CD4-positive, alpha-beta memory T cell (primary cell): ENCODE measurements at places on chromosomes 16 and 17.

DNA sequence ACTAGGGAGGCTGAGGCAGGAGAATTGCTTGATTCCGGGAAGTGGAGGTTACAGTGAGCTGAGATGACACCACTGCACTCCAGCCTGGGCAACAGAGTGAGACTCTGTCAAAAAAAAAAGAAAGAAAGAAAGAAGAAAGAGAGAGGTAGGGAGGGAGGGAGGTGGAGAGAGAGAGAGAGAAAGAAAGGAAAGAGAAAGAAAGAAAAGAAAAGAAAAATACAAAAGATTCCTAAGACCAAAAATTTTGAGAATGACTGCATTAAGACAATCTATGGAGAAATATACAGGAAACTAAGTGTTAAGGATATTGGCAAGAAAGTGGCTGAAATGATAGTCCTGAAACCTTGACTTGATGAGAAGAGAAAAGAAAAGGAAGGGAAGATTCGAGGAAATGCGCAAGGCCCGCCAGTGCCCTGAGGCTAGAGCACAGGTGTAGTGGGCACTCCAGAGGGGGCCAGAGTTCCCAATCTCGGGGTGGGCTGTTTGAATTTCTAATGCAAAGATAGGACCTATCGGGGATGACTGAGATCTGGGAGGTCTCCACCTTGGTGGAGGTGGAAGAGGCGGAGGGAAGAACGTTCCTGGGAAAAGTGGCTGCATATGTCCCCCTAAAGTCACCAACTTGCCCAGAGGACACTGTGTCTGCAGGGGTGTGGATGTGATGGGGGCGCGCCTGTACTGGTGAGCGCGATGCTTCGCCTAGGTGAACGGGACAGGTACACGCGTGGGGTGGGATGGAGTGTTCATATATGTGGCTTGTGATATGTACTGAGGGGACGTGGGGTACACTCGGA lies 654 bp upstream of the SCNN1B start:
- DNase-seq, result no peak

- DNase-seq, result no peak
Observed at GRCh38 chr16:75038036-75038858, 39.4 kb downstream of the ZNRF1 start.

DNA sequence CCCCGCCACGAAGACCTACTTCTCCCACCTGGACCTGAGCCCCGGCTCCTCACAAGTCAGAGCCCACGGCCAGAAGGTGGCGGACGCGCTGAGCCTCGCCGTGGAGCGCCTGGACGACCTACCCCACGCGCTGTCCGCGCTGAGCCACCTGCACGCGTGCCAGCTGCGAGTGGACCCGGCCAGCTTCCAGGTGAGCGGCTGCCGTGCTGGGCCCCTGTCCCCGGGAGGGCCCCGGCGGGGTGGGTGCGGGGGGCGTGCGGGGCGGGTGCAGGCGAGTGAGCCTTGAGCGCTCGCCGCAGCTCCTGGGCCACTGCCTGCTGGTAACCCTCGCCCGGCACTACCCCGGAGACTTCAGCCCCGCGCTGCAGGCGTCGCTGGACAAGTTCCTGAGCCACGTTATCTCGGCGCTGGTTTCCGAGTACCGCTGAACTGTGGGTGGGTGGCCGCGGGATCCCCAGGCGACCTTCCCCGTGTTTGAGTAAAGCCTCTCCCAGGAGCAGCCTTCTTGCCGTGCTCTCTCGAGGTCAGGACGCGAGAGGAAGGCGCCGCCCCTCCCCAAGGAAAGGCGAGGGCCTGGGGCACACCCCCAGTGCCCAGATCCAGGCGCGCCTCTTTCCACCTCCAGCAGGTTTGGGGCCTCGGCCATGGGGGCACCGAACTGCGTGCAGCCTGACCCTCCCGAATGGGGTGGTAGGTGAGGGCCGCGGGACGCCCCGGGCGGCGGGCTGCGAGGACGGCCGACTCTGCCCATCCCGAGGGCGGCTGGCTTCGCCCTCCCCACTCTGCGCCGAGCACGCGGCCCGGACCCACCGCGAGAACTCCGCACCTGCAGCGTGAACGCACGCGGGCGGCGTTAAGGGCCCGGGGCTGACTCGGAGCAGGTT lies 664 bp downstream of the HBQ1 start:
- peak; percentile 84 for DNase-seq

- no peak for DNase-seq
Observed at GRCh38 chr17:1554751-1555540, 7.6 kb downstream of the PITPNA start.

- DNase-seq, result no peak
Observed at GRCh38 chr17:72306037-72306436, 185.2 kb downstream of the SOX9 start.

DNA sequence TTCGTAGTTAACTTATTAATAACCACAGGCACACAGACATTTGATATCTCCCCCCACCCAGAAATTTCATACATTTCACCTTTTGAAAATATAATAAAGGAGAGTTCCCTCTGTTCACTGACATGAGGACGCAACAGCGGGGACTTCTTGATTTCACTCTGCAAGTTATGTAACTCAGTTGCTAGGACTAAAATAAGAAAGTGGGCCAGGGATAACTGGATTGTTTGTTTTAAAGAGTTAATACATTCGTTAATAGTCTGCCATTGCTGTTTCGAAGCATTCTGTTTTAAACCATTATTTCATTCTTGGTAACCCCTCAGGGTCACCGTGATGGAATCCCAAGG lies 1.2 kb downstream of the RHOT1 start:
- DNase-seq, result no peak

GRCh38 chr17:38544839-38545209 lies 60.9 kb downstream of the SRCIN1 start:
- no peak for DNase-seq

- peak; percentile 77 for DNase-seq
Observed at GRCh38 chr17:8073627-8074484, 13.7 kb downstream of the ALOX12B start.

DNA sequence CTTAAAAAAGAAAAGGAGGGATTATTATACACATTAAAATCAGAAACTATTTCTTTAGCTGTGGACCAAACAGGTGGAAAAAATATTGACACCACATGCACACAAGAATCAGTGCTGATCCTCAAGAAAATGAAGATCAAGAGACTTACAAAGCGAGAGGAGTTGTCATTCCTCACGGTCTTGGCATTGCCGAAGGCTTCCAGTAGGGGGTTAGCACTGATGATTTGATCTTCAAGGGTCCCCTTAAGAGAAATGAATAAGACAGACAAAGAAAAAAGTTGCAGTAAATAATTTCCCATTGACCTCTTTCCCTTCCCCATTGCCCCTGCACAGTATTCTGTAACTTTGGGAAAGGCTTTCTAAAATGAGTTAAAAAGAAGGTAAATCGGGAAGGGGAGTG lies 6.0 kb downstream of the MYH4 start:
- DNase-seq, result no peak

- DNase-seq, result no peak
Observed at GRCh38 chr17:68710976-68711375, 109.8 kb upstream of the FAM20A start.

GRCh38 chr17:14940108-14940937 lies 324.8 kb downstream of the PMP22 start:
- no peak for DNase-seq

DNA sequence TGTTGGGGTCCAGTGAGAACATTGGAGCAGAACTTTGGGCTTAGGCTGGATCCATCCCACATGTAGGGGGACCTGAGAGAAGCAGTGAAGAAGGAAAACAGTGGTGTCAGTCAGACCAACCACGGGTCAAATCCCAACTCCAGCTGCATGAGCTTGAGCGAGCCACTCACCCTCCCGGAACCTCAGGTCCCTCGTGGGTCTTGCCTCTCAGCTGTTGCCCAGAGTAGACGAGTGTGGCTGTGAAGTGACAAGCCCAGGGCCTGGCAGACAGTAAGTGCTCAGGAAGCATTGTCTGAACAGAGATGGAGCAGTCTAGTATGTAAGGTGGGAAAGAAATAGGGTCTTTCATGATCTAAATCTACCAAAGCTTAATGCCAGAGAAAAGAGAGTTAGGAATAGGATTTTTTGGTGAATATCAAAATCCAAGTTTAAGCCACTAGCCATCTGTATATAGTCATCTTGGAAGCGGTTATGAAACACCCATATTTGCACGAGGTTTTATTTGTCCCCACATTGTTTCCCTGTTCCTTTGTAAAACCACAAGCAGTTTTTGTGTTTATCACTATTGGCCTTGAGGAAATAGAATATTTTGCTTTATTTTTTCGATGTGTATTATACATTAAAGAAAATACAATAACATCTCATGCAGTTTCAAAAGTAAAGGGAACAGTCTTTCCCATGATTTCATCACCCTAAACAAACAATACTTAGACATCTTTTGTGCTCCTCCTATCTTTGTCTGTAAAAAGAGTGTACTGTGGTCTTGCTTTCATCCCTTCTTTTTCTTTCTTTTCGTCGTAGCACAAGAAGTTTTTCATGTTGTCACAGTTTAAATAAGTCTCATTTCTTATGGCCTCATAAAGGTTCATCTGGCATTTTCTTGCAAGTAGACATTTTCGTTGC lies 112.0 kb downstream of the CLEC16A start:
- no peak for DNase-seq

DNA sequence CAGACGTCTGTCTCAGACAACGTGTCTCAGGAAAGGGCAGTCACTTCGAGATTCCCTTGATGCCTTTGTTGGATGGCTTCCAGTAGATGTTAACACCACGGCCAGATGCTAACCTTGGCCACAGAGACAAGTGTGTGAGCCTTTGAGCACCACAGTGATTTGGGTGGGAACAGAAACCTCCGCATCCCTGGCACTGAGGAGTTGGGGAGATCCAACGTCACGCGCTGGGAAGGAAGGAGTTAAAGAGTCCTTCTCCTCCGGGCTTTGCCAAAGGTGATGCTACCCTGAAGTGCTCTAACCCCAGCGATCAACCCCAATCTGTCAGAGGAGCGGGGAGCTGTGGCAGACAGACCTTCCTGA lies 3.0 kb upstream of the ABR start:
- no peak for DNase-seq

DNA sequence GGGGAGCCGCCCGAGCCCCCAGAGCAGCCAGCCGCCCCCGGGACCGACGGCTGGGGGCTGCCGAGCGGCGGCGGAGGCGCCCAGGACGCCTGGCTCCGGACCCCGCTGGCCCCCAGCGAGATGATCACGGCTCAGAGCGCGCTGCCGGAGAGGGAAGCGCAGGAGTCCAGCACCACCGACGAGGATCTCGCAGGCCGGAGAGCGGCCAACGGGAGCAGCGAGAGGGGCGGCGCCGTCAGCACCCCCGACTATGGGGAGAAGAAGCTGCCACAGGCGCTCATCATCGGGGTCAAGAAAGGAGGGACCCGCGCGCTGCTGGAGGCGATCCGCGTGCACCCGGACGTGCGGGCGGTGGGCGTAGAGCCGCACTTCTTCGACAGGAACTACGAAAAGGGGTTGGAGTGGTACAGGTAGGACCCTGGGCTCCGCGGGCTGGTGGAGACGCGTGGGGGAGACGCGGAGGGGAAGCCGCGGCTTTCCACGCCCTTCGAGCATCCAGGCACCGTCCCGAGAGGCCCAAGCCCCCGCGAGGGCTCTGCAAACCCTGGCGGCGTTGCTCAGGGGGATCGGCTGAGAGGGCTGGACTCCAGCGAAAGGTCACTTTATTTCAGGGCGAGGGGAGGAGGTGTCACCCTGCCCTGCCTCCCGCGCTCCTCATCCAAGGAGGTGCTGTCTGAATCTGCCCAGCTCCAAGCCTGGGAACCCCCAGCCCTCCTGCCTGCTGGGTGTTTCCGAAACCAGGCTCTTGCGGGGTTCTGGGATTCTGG lies 1.2 kb downstream of the HS3ST4 start:
- no peak for DNase-seq

DNA sequence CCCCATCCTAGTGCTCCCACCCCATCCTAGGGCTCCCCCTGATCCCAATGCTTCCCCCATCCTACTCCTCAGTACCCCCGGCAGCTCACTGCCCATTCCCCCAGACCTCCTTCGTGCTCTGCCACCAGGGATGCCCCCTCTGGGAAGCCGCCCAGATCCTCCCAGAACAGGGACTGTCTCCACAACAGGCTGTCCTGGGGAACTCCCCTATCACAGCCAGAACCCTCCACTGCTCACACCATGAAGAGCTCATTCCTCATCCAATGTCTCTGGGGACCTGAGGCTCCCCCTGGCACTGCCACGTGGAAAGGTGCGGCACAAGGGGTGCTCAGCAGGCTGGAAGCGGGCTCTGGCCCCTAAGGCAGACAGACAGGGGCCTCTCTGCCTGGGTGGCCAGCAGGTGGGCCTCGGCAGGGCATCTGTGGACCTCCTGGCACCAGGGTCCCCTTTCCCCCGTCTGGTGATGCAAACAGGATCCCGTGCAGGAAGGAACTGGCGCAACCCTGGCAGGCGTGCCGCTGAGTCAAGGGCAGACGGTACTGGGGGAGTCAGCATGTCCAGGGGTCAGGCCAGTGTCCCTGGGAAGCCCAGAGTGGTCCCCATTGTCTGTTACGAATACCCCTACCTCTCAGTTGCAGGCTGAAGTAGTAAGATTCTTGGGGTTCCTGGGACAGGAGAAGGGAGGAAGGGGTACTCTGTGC lies 14.8 kb upstream of the PVALEF start:
- no peak for DNase-seq

- no peak for DNase-seq
Observed at GRCh38 chr17:79573196-79573896, 37.5 kb downstream of the RBFOX3 start.

- DNase-seq, result no peak
Observed at GRCh38 chr16:794091-794822, 5.8 kb downstream of the CHTF18 start.

DNA sequence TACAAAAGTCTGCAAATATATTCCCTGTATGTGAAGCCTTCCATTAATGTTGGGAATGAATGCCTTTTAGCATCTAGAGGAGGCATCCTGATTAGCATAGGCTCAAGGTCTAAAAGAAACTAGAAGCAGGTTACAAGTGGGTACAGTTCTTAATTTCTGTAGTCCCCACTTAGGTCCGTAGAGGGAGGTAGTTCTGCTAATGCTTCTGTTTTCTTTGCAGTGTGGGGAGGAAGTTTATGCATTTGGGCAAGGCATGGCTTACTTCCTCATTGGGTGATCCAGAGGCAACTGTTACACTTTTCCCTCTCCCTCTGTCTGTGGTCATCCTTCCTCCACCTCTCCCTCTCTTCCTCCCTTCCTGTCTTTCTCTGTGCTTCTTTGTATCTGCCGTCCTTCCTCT lies 108.4 kb upstream of the ZKSCAN2 start:
- DNase-seq, result no peak

- DNase-seq, result peak; percentile 70
Observed at GRCh38 chr17:78137392-78138203, 7.0 kb downstream of the TMC8 start.

DNA sequence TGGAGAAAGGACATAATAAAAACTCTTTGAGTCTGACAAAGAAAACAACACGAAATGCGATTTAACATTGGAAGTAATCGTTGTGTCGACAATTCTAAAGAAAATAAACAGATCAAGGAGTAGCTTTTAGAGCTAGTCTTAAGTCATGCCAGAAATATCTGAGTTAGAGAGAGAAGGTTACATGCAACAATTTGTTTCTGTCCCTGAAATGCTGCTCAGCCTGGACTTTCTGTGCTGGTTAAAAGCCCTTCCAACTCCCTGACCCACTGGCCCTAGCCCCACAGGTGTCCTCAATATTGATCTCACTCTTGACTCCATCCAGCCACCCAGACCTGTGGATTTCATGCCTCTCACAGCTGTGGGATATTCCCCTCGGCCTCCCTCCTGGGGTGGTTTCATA lies 33.2 kb upstream of the TEX2 start:
- DNase-seq, result no peak
